Lung (tissue), 17 donors: ENCODE measurements at places on chromosomes 2 and 18. TPM values are rescaled to one million over a fixed set of nuclear protein-coding genes. Genes with fewer than 3 reads are reported as not detected.

Gene TRIM43
- polyA plus RNA-seq: not detected

Gene IKZF2
- 1.5 TPM for polyA plus RNA-seq

Gene VRK2
- 14.5 TPM for polyA plus RNA-seq

Gene LRRTM1
- polyA plus RNA-seq: not detected

Gene UCN
- 2.0 TPM for polyA plus RNA-seq

Gene DCDC2C
- not detected for polyA plus RNA-seq

Gene REG3G
- not detected for polyA plus RNA-seq

Gene DAPL1
- not detected for polyA plus RNA-seq

Gene AKAIN1
- polyA plus RNA-seq: not detected

Gene ABCB6
- polyA plus RNA-seq: 49.4 TPM

Gene TPRKB
- 33.3 TPM for polyA plus RNA-seq

Gene DNAJB2
- polyA plus RNA-seq: 63.7 TPM

Gene MC5R
- not detected for polyA plus RNA-seq

Gene SLC19A3
- 11.0 TPM for polyA plus RNA-seq

Gene SMYD1
- not detected for polyA plus RNA-seq

Gene MEIS1
- 9.0 TPM for polyA plus RNA-seq

Gene UNC80
- under 0.01 TPM for polyA plus RNA-seq

Gene TUBA4B
- polyA plus RNA-seq: 12.2 TPM

Gene REG1B
- polyA plus RNA-seq: 0.75 TPM

Gene CFAP221
- polyA plus RNA-seq: 16.2 TPM

Gene MRPL44
- 20.4 TPM for polyA plus RNA-seq

Gene SUMO1
- polyA plus RNA-seq: 66.7 TPM

Gene PFN4
- polyA plus RNA-seq: 0.66 TPM
